EH (cell line): ENCODE measurements at places on chromosomes 1 and 21.

DNA sequence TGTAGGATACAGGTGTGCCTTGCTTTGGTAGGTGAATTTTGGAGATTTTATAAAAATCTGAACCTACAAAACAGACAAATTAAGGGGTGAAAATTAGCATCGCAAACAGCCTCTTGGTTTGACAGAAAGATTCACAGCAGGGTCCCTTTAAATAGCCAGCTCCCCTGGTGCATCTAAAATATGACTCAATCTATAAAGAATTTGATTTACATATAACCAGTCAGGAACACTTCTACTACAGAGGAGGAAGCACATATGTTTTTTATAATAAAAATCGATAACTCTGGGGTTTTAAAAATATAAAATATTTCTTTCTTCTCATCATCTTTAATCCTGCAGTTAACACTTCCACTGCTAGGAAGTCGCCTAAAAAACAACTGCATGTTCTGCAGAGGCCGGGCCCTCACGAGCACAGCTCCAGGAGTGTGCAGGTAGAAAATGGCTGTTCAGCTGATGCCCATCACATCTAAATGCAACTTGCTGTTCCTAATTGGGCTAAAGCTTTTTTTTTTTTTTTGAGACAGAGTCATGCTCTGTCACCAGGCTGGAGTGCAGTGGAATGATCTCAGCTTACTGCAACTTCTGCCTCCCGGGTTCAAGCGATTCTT lies 203.4 kb downstream of the HS2ST1 start:
- peak; percentile 50 for DNase-seq

- peak; percentile 70 for DNase-seq
These were observed 80.5 kb upstream of the KIF26B start for GRCh38 chr1:245074232-245074747.

DNA sequence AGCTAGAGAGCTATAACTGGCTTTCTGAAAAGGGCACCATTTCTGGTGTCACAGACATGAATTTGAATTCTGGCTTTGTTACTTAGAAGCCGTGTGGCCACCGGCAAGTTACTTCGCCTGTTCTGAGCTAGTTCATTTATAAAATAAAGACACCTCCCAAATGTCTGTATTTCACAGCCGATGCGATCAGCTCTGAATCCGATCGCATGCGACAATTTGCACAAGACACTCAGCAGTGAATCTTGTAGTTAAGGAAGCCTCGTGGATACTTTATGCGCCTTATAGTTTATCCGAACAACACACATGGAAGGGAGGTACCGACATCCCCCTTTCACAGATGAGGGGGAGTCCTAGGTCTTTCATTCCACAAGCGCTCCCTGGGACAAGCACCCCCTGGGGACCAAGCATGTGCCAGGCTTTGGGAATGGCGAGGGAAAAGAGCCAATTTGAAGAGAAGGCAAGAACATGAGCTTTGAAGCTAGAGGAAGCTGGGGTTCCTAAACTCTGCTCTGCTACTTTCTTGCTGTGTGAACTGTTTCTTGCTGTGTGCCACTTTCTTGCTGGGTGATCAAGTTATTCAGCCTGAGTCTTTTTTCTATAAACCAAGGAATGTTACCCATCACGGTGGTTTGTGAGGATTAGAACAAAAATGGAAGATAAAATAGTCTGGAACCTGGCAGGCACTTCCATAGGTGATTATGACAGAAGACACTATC lies 3.9 kb downstream of the ID3 start:
- peak; percentile 83 for DNase-seq

GRCh38 chr1:208013210-208013609 lies 102.3 kb upstream of the CD34 start:
- no peak for DNase-seq

DNA sequence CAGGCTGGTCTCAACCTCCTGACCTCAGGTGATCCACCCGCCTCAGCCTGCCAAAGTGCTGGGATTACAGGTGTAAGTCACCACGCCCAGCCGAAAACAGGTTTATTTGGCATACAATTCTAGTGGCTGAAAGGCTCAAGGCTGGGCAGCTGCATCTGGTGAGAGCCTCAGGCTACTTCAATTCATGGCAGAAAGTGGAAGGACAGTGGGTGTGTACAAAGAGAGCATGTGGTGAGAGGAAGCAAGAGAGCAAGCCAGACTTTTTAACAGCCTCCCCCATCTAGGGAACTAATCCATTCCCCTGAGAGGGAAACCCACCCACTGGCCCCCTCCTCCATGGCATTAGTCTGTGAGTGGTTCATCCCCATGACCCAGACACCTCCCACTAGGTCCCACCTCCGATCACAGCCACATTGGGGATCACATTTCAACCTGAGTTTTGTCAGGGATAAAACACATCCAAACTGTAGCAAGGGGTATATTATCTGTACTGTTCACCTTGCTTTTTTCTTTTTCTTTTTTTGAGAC lies 9.5 kb downstream of the BMP8A start:
- peak; percentile 22 for DNase-seq

DNA sequence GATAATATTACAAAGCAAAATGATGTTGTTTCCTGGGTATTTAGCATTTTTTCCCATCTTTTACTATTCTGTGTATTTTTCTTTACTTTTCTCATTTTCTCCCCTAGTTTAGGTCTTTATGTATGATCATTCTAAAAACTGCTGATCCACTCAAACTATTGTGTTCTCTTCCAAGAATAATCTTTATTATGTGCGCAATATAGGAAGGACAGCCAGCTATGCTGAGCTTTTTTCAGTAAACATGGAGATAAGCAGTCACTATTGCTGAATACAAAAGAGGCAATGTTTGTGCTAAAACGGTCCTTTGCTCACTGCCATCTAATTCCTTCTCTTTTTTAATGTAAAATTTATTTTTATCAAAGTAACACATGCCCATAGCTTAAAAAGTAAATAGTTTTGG lies 6.7 kb upstream of the PTBP2 start:
- no peak for DNase-seq

GRCh38 chr1:162626761-162627160 lies 5.5 kb upstream of the DDR2 start:
- DNase-seq: no peak

GRCh38 chr21:30164796-30165195 lies 1.8 kb downstream of the CLDN17 start:
- DNase-seq: no peak

DNA sequence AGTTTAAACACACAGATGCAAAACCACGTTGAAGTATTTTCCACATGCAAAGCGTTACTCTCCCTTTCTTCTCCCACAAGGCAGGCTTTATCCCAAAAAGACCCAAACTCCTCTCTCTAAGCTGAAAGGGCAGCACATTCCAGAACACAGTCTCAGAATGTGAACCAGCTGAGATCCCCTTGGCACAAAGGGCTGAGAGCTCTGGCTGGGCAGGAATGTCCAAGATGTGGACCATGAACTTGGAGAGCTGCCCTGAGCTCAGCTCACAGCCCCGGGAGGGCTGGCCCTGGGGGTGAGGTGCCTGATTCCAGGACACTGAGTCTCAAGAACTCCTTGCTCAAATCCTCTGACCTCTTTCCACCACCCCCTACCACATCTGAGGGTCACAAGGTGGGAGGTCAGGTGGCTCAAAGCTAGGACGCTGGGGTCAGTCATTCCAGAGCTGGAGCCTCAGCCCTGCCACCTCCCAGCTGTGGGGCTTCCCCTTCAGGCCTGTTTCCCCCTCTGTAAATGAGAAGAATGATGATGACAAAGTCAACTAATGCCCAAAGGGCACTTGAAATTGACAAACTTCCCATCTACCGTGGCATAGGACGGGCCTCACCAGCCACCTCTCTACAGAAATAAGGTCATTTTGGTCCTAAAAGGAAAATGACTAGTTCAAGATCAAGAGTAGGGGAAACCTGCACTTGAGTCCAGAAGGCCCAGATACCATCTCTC lies 11.5 kb downstream of the ALDH4A1 start:
- DNase-seq: peak; percentile 87

DNA sequence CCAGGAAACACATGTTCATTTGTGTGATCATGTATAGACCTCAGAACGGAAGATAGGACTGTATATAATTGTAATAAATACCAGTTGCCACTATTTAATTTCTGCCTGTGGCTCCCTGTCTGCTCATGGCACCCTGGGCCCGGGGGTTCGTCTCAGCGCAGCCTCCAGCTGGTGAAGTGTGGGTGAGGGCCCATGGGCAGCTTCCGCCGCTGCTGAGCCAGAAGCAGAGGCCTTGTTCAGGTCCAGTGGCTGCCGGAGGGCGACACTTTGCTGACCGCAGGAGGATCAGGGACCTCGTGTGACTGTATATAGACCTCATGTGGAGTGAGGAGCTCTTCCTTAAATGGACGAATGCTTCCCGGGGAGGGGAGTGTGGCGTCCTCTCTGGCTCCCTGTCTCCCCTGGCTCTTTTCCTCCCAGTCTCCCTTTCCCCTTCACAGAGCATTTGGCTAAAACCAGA lies 155.9 kb downstream of the PEX14 start:
- DNase-seq: no peak

DNA sequence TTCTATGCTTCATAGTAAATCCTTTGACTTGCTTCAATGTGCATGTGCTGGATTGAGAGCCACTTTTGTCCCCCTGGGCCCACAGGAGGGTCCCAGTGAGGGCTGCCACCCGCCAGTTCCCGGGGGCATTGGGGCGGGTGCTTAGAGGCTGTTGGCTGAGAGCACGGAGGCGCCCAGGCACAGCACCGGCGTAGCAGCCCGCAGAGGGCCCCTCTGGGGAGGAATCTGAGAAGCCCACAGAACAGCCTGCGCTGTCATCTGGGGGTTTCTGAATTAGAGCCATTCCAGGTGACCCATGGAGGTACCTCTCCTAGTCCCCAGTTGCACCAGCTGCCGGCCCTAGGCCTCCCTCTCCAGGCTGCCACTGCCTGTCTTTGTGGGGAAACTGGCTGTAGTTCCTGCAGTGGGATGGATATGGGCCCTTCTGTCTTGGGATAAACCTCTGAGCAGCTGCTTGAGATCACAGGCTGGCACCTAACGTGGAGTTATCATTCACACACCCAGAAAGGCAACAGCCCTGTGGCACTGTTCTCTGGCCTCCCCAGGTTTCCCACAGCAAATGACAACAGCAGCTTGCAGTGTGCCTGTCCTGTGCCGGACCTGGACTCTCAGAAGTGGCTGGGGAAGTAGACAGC lies 39.5 kb downstream of the TMEM51 start:
- no peak for DNase-seq

DNA sequence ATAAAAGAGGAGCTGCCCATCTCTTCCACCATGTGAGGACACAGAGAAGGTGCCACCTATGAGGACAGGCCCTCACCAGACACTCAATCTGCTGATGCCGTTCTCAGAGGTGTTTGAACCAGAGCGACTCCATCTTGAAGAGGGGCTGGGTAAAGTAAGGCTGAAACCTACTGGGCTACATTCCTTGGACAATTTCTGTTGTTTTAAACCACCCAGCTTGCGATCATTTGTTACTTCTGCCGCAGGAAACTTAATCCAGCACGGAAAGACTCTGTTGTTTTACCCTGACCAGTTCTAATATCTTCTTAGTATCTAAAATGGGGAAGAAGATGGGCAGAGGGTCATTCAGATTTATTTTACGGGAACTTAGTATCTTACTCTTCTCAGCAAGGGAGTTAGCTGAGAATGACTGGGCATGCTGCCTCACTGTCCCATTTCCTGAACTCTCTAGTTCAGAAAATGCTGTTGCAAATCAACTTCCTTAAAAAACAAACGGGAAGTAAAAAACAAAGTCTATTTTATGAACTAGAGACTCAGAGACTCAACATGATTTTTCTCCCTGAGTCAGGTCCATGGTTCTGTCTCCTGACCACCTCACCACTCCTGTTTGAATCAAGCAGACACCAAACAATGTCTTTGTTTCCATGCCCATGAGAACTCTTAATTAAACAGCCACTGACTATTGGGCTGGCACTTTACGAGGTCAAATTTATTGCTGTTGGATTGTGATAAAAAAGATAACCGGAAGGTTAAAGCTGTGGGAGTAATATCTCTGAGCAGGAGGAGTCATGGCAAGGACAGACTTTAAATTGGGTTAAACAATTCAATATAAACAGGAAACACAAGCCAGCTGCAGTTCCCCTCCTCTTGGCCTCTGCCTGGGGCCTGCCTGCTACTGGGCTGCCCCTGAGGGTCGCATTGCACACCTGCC lies 23.8 kb upstream of the IFNAR1 start:
- peak; percentile 22 for DNase-seq

DNA sequence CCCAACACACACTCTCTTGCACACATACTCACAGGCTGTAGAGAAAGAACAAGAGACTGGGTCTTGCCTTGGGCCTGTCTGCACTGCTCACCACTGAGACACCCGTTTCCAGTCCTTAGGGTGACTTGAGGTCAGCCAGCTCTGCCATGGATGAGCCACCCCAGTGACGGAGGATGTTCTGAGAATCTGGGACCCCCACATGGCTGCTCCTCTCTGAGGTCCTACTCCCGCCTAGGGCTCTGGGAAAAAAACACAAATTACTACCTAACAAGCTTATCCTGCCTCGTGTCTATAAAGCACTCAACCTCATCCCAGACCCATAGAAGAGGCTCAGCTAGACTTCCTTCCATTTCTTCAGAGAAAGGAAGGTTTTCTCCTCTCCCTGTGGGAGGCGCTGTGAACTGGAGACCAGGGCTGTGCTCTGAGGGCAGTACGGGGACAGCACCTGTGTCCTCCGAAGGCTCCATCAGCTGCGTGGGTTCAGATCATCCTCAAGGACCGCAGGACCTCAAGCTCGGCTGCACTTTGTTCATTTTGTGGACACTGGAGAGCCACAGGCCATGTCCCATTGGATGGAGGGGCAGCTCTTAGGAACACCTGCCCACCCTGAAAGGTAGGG lies 4.3 kb upstream of the CLEC20A start:
- no peak for DNase-seq

DNA sequence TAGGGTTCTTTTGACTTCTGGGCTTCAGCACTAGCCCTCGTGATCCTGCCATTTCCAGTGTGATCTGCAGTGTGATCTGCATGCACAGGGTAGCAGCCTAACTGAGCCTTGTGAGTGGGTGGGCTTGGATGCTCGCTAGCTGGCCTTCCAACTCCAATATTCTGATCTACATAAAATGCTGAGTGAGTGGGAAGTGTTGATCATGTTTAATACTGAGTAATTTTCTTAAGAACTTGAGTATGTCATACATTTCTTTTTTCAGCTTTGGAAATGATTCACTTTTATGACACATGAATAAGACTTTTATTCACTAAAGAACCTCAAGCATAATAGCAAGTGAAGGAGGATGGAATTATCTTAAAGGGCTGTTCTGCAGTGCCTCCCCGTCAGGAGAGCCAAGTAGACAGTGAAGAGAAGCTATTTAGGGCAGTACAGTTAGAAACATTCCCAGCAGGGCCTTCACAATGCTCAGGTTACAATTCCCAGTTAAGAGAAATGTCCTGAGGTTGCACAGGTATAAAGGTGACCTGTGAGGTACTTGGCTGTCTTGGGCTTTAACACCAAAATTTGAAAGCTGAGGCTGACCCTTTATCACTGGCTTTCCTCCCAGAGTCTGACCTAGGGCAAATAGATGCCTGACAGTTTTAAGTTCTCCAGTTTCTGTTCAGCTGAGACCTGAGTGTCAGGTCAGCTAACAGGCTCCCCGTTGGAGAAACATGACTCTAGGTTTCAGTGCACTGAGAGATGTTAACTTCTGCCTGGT lies 29.1 kb upstream of the LRRC8C start:
- peak; percentile 42 for DNase-seq
